ENCODE measurements at places on chromosomes 13 and 19. TPM values are rescaled to one million over a fixed set of nuclear protein-coding genes. Genes with fewer than 3 reads are reported as not detected.

Gene ZNF780B
- 5.5 TPM for polyA plus RNA-seq

Gene LSM7
- polyA plus RNA-seq = 245 TPM

Gene DLL3
- polyA plus RNA-seq = 0.04 TPM

Gene ZNF616
- polyA plus RNA-seq = 1.4 TPM

Gene KCTD15
- polyA plus RNA-seq = 33.1 TPM

Gene LILRA1
- polyA plus RNA-seq = 0.08 TPM

Gene RFXAP
- polyA plus RNA-seq = 1.6 TPM

Gene PLVAP
- polyA plus RNA-seq = 29.5 TPM

Gene KCNC3
- polyA plus RNA-seq = 0.81 TPM

Gene CCL25
- not detected for polyA plus RNA-seq

Data from esophagus (tissue), 2 donors.